A673 (cell line): ENCODE measurements at places on chromosomes 3 and 15. TPM values are rescaled to one million over a fixed set of nuclear protein-coding genes. Genes with fewer than 3 reads are reported as not detected.

- DNase-seq, result no peak
- H3K36me3 ChIP-seq, result no peaks in the 10 kb centered on the region
- no peaks in the 10 kb centered on the region for H3K27me3 ChIP-seq
- H3K4me1 ChIP-seq, result no peaks in the 10 kb centered on the region
Measured at GRCh38 chr3:62024882-62025281, 348.5 kb downstream of the FEZF2 start.

GRCh38 chr15:83200162-83200561, 7.5 kb downstream of the HDGFL3 start:
- H3K4me1 ChIP-seq, result peaks cover 3% of the 10 kb centered on the region
- H3K36me3 ChIP-seq, result no peaks in the 10 kb centered on the region
- no peak overlapping the region for H3K27ac ChIP-seq
- H3K4me3 ChIP-seq, result no peak overlapping the region
- H3K27me3 ChIP-seq, result no peaks in the 10 kb centered on the region

CHL1 gene
- total RNA-seq, result not detected in 2 replicates

DNA sequence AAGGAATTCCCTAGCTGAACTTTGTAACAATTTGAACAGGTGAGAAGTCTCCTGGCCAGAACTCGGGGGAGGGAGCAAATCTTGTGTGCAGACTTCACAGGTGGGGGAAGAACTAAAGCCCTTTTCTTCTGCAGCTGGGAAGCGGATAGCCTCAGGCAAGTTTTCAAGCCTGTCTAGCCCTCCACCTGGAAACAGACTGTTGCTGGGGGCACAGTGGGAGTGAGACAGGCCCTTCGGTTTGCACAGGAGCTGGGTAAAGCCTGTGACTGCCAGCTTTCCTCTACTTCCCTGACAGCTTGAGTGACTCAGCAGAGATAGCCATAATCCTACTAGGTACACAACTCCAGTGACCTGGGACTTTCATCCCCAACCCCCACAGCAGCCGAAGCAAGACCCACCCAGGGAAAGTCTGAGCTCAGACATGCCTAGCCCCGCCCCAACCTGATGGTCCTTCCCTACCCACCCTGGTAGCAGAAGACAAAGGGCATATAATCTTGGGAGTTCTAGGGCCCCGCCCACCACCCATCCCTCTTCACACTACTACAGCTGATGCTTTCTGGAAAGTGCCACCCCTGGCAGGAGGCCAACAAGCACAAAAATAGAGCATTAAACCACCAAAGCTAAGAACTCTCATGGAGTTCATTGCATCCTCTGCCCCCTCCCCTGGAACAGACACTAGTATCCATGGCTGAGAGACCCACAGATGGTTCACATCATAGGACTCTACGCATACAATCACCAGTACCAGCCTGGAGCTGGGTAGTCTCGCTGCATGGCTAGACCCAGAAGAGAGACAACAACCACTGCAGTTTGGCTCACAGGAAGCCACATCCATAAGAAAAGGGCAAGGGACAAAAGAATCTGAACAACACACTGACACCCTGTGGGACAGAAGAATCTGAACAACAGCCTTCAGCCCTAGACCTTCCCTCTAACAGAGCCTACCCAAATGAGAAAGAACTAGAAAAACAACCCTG, 479.0 kb downstream of the RAP2B start:
- no peaks in the 10 kb centered on the region for H3K27me3 ChIP-seq
- no peaks in the 10 kb centered on the region for H3K4me1 ChIP-seq
- H3K4me3 ChIP-seq, result no peak overlapping the region
- no peaks in the 10 kb centered on the region for H3K36me3 ChIP-seq
- DNase-seq, result no peak
- H3K27ac ChIP-seq, result no peak overlapping the region

DNA sequence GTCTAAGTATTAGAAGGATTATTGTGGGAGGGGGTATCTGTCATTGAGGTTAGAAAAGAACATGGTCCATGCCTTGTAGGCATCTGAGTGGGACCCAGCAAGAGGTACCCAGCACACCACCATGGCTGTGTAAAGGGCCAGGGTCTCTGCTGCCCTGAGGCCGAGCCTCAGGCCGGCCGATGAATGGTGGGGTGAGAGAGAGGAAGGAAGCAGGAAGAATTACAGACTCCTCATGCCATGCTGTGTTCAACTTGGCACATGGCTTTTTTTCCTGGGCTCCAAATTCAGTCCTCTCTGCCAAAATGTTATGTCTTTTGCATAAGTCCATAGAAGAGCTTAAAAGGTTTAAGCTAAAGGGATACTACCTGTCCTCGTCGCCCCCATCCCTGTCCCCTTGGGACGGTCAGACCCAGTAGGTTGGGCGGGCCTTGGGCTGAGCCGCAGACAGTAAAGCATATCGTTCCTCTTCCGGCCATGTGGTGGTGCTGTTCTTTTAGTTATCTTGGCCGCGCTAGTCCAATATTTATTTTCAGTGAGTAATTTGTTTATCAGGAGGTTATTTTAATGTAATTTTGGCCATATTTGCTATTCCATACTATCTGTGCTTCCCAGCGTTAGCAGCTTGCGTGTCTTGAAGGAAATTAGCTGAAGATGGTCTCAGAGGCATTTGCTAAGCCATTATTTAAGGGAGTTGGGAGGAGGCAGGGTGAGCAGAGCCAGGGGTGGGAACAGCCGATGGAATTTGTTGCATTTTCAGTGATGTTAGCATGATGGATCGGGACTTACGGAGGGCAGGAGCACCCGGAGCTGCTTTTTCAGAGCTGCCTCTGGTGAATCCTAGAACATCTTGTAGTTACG, 152.4 kb downstream of the AGBL1 start:
- H3K36me3 ChIP-seq, result no peaks in the 10 kb centered on the region
- peak; percentile 45 for DNase-seq
- H3K4me1 ChIP-seq, result no peaks in the 10 kb centered on the region
- no peak overlapping the region for H3K4me3 ChIP-seq

GOLGA8J gene
- total RNA-seq, result 0.22 TPM in 1 of 2 replicates, not detected in the other

GOLGA8R gene
- total RNA-seq, result 0.90 and 1.2 TPM in 2 replicates

DNA sequence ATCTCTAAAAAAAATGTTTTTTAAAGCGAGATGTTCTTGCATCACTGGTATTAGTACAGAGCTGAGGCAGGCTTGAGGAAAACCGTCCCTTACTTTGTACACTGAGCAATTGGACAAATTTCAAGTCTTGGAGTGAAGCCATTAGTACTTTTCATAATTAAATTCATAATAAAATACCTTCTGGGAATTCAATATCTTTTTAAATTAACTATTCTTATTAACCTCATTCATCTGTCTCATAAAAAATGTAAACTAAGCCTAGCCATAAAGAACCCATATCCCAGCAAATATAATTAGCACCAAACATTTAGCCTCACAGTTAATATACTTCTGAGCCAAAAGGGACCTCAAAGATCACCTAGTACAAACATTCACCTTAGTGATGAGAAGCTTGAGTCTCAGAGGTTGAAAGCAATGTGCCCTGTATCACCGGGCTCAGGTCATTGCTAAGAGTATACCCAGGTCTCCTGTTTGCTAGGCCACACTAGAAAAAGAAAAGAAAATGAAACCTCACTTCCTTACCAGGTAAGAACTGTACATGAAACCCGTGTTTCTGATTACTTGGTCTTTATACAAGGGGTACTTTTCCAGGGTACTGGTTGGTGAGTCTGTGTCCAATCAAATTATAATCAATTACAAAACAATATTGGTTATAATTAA, 192.5 kb downstream of the ADAMTS9 start:
- peaks cover 7% of the 10 kb centered on the region for H3K27me3 ChIP-seq
- no peak overlapping the region for H3K4me3 ChIP-seq
- H3K36me3 ChIP-seq, result no peaks in the 10 kb centered on the region
- H3K27ac ChIP-seq, result no peak overlapping the region
- H3K4me1 ChIP-seq, result no peaks in the 10 kb centered on the region
- no peak for DNase-seq
